Substantia nigra (tissue), 51 donors: ENCODE measurements at places on chromosomes 11 and 22.

DNA sequence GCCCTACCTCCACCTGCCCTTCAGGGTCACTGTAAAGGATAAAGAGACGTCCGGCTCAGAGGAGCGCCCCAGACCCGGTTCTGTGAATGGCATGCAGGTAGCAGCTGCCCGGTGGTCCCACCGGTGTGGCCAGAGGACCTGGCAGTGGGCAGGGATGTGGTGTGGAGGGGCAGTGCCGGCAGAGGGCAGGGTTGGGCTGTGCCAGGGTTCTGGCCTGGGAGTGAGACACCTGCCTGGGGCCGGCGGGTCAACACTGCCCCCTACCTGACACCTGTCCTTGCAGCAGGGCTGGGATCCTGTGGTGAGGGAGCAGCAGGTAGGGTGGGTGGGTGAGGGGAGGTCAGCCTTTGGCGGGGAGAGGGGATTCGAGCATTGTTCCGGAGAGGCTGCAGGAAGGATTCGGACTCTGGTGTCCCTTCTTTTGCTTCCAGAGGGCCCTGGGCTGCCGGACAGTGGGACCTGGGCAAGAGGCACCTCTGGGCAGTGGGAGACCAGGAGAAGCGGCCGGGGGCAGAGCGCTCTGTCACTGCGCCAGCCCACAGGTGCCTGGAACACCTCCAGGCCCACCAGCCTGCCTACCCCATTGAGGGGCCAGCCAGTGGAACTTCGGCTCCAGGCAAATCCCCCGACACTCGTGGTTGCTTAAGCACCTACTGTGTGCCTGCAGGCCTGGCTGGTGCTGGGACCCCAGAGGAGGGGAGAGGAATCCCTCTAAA lies 1.6 kb upstream of the PHLDA2 start:
- DNase-seq, result no peak

- DNase-seq, result no peak
These were observed 15.4 kb downstream of the CARS1 start for GRCh38 chr11:3041699-3042441.

- no peak for DNase-seq
These were observed 12.3 kb upstream of the CABP7 start for GRCh38 chr22:29707471-29707870.

GRCh38 chr11:45451766-45452440 lies 165.8 kb upstream of the SYT13 start:
- no peak for DNase-seq

DNA sequence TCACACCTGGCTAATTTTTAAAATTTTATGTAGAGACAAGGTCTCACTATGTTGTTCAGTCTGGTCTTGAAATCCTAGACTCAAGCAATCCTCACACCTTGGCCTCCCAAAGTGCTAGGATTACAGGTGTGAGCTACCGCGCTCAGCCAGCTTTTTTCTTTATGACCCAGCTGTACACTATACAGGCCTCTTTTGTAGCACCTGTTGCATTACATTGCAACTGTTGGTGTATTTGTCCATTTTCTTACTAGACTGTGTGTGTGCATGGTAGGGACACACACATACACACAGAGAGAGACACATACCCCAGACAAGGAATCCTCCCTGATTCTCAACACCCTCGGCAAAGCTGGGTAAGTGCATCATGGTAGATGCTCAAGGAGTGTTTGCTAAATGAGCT lies 61.7 kb downstream of the NAV2 start:
- no peak for DNase-seq

GRCh38 chr11:62560566-62561103 lies 13.1 kb downstream of the EEF1G start:
- peak; percentile 29 for DNase-seq

DNA sequence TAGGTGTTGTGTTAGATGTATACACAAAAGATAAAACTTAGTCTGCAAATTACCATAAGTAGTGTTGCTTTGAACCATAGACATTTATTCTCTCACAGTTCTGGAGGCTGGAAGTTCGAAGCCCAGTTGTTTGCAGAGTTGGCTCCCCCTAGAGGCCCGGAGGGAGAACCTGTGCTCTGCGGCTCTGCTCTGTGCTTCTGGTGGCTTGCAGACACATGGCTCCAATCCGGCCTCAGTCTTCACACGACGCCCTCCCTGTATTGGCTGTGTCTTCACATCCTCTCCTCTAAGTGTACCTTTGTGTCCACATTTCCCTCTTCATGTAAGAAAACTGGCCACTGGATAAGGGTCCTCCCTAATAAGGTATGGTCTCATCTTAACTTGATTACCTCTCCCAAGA lies 128.4 kb downstream of the OPCML start:
- DNase-seq, result no peak

- DNase-seq, result no peak
These were observed 107.7 kb downstream of the EHF start for GRCh38 chr11:34728609-34729008.

DNA sequence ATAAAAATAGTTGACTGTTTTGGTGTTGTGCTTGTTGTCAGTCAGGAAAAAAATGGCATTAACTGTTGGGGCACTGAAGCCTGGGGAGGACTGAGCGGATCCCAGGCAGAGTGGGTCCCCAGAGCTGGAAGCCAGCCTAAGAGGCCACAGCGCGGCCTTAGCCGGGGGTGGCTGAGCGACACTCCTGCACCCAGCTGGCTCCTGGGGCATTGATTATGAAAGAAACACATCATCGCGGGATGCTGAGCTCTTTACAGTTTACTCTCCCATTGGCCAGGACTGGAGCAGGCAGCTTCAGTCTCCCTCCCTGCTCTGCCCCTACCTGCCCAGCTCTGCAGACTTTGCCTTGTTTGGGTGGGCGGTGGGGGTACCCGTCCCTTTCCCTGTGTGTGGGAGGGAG lies 121.5 kb downstream of the ST3GAL4 start:
- no peak for DNase-seq

GRCh38 chr22:22527312-22527711 lies 7.2 kb upstream of the ZNF280A start:
- no peak for DNase-seq

GRCh38 chr11:84648471-84648870 lies 978.7 kb downstream of the DLG2 start:
- no peak for DNase-seq

DNA sequence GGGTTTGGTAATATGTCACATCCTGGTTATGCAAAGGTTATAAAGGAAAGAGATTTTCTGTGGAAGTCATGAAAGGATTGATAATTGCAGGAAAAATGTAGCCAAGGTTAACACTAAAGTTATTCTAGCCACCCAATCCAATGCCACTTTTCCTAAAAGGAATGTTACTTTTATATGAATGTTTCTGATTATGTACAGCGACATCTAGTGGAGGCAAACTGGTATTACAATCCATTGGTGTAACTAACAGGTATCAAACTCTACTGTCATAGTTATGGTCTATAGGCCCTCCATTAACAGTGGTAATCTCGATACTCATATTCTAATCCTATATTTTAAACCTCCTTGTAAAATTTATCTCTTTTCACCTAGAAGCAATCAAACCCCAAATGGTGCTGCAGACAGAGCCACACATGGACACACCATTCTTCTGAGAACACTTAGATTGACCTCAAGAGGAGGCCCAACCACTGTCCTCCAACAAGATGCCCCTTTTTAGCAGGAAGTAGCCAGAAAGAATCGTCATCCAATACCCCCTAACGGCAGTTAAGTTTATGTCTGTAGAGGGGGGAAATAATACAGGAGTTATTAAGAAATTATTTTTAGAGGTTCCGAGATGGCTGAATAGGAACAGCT lies 74.9 kb upstream of the RAG2 start:
- no peak for DNase-seq

DNA sequence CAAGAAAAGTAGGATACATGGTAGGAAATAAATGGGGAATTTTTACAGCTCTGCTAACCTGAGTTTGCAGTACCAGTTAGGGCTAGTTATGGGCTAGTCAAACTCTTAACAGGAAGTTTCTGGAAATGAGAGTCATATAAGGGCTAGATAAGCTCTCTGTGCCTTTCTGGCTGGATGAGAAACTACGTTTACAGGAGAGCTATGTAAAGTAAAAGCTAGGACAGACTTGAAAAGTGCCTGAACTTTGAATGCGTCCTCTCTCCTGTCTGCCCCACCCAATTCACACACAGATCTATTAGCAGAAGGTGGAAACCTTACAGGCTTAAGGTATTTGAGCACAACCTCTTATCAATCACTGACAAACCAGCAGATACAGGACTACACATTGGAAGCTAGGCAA lies 167.1 kb downstream of the SNX19 start:
- no peak for DNase-seq

DNA sequence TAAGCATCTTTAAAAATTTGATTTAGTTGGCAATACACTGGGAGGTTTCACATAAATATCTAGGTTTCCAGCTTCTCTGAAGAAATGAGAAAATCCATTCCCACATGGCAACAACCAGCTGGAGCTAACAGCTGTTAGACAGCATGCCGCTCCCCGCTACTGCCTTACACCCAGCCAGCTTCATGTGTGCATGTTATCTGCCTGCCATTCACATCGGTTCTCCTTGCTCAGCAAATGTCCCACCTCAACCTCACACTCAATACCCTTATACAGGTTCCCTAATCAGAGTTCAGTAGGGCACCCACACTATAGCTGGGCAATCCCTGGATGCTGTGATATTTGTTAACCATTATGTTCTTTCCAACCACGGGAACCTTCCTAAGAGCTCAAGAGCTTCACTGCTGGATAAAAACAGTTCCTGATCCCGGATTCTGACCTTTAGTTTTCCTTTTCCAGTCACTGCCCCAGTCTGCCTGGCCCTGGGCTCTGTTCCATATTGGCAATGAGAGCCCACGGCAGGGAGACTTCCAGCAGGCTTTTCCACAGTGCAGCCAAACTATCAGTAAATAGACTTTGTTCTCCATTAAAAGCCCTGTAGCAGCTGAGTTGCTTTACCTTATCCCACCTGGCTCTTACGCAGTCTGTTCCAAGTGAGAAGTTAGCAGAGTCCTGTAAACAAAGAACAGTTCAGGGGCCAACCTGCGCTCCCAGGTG lies 8.6 kb downstream of the RPUSD4 start:
- DNase-seq, result no peak

GRCh38 chr11:2898366-2899079 lies 12.9 kb upstream of the CDKN1C start:
- no peak for DNase-seq

DNA sequence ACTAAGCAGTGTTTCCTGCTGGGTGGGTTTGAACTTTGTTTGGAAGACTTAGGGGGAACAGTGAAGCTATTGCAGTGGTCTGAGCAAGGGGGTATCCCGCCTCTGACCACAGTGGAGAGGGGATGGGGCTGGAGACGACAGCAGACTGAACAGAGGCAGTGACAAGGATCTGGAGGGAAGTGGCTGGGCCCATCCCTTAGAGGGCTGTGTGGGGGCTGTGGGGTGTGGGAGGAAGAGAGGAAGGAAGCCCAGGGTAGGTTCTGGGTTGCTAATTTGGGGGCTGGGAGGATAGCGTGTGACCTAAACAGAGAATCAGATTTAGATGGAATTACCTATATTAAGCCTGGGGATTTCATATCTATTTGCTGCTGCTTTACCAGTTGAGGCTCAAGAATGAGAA lies 70.7 kb downstream of the BMAL1 start:
- DNase-seq, result no peak

GRCh38 chr11:60672255-60672654 lies 27.2 kb upstream of the MS4A8 start:
- DNase-seq, result no peak

DNA sequence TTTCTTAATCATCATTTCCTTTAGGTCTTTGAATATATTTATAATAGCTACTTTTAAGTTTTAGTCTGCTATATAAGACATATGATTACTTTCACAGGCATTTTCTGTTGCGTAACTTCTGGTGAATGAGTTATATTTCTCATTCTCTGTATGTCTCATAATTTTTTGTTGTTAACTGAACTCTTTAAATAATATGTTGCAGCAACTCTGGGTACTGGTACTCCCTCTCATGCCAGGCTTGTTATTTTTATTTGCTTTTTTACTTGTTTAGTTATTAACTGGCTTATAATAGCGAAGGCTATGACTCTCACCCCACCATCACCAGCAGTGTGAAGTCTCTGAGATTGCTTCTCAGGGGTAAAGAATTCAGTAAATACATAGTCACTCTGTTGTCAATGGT lies 524.2 kb upstream of the CHORDC1 start:
- DNase-seq, result no peak

GRCh38 chr11:61957021-61957770 lies 7.0 kb downstream of the BEST1 start:
- no peak for DNase-seq

DNA sequence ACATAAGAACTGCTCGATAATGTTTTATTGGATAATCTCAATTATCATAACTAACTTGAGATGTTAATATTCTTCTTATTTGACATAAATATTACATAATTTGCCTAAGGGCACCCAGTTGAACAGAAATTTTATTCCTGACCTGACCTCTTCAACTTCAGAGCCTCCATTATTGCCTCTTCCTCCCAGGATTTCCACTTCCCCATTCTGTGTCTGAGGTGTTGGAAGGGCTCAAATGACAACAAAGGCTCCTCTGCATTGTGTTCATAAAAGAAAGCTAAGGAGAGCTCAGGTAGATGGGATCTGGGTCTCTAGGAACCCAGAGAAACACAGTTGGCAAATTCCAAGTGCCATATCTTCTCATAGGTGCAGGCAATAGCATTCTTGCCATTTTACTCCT lies 61.2 kb upstream of the ARHGAP20 start:
- DNase-seq, result no peak

DNA sequence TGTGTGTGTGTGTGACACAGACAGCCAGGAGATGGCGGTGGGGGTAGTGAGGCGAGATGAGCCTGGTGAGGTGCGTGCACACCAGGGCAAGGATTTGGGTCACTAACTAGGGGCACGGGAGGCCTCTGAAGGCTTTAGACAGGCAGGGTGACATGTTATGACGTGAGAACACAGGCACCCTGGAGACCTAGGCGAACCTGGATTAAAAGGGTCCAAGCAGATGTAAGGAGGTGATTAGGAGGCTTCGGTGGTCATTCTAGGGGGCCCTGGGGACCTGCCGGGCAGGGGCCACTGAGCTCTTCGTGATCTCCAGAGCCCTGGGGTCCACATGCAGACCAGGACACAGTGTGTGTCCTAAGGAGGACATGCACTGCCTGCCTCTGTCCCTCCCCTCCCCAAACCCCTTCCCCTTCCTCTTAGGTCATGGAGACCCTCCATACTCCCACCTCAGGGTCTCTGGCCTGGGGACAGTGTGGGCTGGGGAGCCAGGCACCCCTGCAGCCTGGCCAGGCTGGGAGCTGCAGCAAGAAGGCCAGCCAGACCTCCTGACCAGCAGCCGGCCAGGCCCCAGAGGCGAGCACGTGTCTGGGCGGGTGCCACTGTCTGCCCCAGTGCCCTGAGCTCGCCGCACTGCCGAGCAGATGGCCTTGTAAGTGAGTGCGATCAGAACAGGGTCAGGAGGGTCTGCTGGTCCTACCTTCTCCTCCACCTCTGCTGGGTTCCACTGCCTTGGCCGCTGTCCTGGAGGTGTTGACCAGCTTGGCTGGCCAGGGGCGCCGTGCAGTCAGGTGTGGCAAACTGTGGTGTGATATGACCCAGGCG lies 32.1 kb downstream of the IFT27 start:
- no peak for DNase-seq

- DNase-seq, result no peak
These were observed 52.9 kb upstream of the CARS1 start for GRCh38 chr11:3109921-3110706.
